Hypothalamus (tissue), 51 donors: ENCODE measurements at places on chromosomes 1 and 21.

DNA sequence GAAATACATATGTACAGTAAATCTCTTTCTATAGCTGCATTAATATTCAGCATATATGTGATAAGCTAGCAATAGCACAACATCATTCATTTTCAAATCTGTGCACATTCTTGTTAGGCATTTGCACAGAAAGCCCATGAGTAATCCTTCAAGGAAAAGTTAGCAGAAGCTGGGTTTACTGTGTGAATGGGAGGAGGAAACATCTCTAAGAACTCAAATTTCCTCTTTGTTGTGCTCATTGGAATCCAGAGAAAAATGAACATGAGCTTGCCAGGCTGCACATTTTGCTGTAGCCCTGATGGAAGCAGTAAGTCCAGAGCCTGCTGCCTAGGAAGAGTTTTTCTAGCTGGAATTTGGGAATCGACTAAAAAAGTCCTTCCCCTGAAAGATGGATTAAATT lies 214.2 kb upstream of the FOXD3 start:
- DNase-seq: no peak

DNA sequence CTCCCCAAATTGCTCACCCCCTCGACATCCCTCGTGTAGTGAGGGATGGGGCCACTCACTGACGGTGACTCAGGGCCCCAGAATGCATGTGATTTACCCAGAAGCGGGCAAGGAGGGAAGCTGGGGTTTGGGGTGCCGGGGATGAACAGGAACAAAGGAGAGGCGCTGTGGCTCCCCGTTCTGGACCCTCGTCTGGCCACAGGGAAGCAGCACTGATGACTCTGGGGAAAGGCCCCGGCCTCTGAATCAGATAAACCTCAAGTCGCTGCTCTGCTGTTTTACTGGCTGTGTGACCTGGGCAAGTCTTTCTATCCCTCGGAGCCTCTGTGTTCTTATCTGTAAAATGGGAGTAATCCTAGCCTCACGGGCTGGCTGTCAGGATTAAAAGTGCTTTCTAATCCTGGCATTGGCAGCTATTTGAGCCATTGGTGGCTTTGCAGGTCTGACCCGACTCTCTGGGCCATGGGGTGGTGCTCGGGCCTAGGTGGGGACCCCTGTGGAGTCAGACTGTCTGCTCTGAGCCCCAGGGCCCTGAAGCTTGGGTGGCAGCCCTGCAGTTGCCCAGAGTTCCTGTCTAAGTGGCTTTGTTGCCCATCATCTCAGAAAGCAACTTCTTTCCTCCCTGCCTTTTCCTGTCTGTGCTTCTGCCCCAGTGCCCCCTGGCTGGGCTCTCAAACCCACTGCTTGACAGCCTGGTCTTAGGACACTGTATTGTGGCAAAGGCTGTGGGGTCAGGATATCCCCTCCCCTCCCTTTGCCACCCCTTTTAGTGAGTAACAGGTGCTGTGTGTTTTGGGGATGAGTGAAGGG lies 5.5 kb downstream of the TNFRSF1B start:
- no peak for DNase-seq

- no peak for DNase-seq
Observed at GRCh38 chr1:5651964-5652821, 340.0 kb downstream of the NPHP4 start.

DNA sequence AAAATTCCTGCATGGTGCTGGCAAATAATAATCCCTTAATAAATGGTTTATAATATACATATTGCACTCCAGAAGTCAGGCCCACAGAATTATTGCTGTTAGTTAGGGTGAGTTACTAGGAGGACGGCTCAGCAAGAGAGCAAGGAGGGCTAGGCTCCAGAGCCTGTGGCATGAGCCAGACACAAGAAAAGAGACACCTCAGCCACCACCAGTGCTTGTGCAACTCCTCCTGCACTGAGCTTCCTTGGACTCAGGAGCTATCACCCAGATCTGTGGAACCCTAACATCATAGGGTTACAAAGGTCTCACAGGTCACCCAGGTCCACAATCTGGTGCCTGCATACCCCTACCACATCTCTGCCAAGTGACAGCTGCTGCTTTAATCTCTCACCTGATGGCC lies 12.8 kb upstream of the LRRC8D start:
- DNase-seq: no peak

DNA sequence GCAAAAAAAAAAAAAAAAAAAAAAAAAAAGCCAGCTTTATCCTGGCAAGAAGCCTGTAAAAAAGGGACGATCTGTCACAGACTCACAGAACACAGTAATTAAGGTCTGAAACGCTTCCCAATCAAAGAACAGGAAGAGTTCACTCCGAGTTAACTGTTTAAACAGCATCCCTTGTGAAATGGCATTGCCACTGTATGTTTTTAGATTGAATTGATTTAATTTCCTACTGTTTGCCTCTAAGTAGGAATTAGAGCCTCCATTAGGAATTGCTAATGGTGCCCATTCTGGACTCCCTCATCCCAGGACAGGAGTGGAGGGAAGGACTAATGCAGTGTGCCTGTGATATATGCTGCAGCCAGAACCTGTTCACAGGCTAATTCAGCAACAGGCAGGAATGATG lies 370.8 kb downstream of the RWDD3 start:
- DNase-seq: no peak

DNA sequence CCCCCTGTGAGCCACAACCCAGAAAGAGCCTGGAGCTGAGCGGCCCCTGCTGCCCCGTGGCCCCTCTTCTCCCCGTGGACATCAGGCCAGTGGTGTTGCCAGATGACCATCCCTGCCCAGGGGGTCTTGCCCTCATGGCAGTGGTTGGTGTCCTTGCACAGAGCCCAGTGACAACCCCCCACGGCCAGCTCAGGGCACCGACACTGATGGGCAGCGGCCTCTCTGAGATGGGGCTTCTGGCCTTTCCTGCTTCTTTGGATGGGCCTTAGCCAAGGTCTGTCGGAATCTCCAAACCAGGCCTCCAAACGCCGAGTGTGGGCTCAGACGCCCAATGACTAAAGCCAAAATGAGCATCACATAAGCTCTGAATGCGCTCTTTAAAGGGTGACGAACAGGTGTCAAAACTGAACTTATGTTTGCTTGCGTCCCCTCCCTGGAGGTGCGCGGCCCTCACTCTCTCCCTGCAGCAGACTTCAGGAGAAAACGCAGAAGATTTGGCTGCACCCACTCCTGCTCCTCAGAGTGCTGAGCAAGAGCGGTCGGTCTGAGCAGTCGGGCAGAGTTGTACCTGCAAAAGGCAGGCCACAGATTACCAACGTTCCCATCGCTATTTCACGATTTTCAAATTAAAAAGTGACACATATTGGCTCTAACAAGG lies 41.9 kb downstream of the UBE2G2 start:
- DNase-seq: no peak

DNA sequence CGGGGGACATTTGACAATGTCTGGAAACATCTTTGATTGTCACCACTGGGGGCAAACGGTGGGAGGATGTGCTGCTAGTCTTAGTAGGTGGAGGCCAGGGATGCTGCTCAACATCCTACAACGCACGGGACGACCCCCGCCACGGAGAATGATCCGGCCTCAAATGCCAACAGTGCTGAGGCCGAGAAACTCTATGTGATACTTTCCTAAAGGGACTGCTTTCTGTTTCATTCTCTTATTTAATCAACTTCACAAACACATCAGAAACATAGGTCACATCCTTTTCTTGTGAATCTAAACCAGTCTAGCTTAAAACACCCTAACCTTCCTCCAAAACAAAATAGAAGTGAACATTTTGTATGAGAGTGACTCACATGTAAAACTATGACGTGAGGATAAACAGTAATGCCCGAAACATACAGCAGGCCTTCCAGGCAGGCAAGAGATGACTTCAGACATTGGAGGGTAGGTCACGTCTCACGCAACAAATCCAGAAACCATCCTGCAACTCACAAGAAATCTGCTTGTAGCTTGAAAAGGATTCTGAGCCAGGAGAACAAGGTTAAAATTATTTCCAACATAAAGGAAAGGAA lies 37.2 kb upstream of the ETS2 start:
- no peak for DNase-seq

- no peak for DNase-seq
Observed at GRCh38 chr1:74780594-74780993, 47.6 kb downstream of the TYW3 start.

- DNase-seq: no peak
Observed at GRCh38 chr21:45048968-45049367, 25.4 kb upstream of the ADARB1 start.

DNA sequence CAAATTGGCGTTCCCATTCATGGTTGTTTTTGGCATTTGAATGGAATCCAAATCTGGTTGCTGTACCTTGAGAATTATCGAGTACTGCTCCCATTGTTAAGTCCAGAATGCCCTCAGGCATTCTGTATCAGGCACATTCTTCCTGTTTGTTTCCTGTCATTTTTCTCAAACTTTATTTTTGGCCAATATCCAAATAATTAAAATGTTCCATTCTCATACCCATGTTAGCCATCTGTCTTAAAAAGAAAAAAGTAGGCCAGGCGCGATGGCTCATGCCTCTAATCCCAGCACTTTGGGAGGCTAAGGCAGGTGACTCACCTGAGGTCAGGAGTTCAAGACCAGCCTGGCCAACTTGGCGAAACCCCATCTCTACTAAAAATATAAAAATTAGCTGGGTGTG lies 29.3 kb upstream of the SHISA4 start:
- no peak for DNase-seq

- DNase-seq: no peak
Observed at GRCh38 chr1:183126528-183126927, 59.5 kb upstream of the LAMC2 start.

DNA sequence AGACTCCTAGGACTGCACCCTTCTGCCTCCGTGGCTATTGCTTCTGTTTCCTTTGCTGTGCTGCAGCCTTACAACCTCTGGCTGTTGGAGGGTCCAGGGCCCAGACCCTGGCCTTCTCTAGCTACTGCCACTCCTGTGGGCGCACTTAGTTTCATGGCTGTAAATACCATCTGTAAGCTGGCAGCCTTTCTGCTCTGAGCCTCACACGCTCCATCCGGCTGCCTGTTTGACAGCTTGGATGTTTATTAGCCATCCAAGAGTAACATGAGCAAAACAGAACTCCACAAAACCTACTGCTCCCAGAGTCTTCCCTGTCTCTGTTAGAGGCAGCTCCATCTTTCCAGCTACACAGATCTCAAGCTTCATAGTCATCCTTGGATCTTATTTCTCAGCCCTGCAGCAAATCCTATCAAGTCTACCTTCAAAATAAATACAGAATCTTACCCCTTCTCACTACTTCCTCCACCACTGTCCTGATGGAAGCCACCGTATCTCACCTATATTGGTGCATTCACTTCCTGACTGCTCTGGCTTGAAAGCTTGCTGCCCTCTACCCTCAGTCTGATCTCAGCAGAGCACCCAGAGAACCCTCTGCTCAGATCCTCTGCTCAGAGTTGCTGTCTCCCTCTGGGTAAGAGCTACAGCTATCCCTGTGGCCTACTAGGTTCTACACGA lies 19.1 kb downstream of the SLC25A33 start:
- DNase-seq: no peak

GRCh38 chr1:209150114-209150513 lies 433.4 kb upstream of the CAMK1G start:
- DNase-seq: no peak

GRCh38 chr1:78472851-78473496 lies 17.8 kb upstream of the PTGFR start:
- no peak for DNase-seq

DNA sequence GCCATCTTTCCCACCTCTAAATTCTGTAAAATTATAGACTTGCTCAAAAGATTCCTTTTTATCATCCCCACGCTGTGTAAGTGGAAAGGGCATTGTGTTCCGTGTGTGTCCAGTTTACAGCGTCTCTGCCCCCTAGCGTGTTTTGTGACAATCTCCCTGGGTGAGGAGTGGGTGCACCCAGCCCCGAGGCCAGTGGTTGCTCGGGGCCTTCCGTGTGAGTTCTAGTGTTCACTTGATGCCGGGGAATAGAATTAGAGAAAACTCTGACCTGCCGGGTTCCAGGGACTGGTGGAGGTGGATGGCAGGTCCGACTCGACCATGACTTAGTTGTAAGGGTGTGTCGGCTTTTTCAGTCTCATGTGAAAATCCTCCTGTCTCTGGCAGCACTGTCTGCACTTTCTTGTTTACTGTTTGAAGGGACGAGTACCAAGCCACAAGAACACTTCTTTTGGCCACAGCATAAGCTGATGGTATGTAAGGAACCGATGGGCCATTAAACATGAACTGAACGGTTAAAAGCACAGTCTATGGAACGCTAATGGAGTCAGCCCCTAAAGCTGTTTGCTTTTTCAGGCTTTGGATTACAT lies 61.9 kb downstream of the POFUT2 start:
- DNase-seq: no peak

DNA sequence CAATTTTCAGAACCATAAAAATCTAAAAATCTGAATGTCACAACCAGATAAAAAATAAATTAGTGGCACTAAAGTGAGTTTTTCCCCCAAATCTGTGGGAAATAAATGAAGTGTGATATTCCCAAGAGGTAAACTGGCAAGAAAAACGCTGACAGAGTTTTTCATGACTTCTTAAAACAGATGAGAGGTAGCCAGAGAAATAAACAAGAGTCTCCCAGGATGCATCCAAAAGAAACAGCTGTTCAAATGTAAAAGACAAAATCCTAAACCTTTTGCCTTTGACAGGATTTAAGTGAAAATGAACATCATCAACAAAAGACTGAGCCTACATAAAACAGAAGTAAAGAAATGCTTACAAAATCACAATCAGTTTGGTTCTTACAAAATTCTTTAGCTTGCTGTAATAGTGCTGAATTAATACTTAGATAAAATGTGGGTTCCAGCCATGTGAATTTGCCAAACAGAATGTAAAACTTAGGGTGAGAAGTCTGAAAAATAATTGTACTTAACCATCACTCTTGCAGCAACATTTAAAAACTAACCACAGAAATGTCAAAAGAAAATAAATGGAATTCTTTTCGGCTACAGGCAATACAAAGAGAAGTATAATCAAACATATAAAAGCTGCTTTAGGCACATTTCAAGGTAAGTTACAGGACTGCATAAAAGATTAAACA lies 133.6 kb downstream of the EIF4G3 start:
- no peak for DNase-seq

- DNase-seq: no peak
Observed at GRCh38 chr1:41368366-41368765, 7.1 kb downstream of the FOXO6 start.

- DNase-seq: no peak
Observed at GRCh38 chr1:91020486-91020885, 1.3 kb downstream of the ZNF644 start.

DNA sequence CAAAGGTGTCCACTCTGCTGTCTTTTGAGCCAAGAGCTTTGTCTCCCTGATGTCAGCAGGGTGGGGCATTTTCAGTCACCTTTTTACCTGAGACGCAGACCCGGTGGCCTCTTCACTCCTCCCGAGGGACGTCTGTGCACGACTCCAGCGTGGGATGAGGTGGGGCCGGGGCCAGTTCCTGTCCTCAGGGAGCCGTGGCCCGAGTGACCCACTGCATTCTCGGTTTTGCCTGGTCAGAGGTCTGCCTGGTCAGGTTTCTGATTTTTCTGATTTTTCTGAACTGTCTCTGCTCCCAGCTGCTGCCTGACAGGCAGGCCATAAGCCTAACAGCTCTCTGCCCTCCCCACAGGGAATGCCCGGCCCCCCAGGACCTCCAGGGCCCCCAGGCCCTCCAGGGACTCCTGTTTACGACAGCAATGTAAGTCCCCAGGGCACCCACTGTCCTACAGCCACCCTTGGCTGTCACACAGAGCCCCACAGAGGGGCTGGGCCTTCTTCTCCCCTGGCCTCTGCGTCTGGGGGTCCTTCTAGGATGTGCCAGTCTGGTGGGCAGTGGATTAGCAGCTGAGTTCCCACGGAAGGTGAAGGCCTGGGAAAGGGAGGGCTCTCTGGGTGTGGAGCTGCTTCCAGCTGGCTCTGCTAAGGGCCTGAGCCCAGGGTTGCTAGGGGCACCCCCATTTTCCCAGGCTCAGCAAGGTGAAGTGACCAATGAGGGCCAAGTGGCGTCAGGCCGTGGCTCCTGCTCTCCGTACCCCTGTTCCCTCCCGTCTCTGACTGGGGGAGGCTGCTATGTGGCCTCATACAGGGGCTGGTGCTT lies 45.9 kb downstream of the SLC19A1 start:
- DNase-seq: no peak
